ENCODE measurements at places on chromosomes 6 and 20. TPM values are rescaled to one million over a fixed set of nuclear protein-coding genes. Genes with fewer than 3 reads are reported as not detected.

PI16 gene
- total RNA-seq = not detected

CYP39A1 gene
- total RNA-seq = not detected

SLC35B2 gene
- total RNA-seq = 63.5 TPM

APCDD1L gene
- total RNA-seq = 0.05 TPM

PPP1R14C gene
- total RNA-seq = 2.8 TPM

TMEM200A gene
- total RNA-seq = 0.07 TPM

TRIM10 gene
- not detected for total RNA-seq

OLIG3 gene
- not detected for total RNA-seq

HLA-G gene
- not detected for total RNA-seq

Measured in A549 treated with Hydrocortisone at 1 μM for 4 hours (cell line).